ENCODE measurements at places on chromosomes 5 and 9.

DNA sequence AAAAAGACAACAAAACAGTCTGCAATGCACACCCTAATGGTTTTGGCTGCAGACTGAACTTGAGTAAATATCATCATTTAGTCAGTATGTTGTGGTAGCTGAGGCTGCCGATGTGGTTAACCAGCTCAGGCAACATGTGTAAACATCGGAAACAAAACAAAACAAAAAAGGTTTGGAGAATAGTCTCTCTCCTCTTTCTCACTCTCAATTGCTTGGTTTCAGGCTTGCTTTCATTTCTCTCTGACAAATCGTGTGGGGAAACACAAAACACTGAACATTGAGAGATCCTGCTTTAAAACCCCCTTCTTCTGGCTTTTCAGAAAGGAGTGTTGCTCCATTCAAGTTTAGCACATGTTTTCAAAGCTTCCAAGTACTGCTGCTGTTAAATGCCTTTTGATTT is 453.3 kb downstream of the BNC2 start:
- DNase-seq = peak; percentile 29

GRCh38 chr5:126373375-126374108 is 49.7 kb upstream of the GRAMD2B start:
- no peak for DNase-seq

GRCh38 chr5:172348084-172348483 is 64.5 kb upstream of the UBTD2 start:
- no peak for DNase-seq

- DNase-seq = no peak
Measured at GRCh38 chr9:130482463-130482862, 37.7 kb downstream of the ASS1 start.

DNA sequence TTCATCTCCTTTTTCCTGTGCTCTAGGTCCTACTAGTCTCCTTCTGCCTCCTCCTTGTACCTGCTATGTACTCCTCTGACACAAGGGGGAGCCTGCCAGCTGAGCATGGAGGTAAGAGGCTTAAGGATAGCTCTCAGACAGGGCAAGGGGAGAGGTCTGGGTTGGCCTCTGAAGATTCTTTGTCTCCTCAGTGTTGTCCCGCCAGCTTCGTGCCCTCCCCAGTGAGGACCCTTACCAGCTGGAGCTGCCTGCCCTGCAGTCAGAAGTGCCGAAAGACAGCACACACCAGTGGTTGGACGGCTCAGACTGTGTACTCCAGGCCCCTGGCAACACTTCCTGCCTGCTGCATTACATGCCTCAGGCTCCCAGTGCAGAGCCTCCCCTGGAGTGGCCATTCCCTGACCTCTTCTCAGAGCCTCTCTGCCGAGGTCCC is 3.8 kb downstream of the CREB3 start:
- peak; percentile 39 for DNase-seq

DNA sequence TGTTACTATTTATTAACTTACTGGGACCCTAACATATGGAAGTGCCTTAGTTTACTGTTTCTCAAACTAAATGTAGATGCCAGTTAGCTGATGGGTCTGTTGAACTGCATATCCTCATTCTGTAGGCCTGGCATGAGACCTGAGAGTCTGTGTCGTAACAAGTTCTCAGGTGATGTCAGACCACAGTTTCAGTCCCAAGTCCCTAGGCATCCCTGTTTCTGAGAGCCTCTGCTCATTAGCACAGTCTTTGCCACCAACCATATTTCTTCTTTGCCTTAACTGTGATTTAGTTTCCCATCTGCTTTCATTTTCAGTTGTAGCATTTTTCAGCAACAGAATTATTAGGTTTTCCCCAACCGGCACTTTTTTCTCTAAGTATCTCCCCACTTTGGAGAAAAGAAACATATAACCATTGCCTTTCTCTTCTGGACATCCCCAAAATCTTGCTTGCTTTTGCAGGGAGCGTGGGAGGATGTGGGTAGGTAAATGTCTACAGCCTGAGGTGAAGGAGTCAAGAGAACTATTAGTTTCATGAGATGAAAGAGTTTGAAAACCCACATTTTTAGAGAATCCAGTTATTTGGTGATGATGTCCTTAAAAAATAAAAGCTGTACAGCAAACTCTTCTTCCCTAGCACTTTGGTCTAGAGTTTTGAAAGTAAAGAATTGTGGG is 74.6 kb downstream of the NUDT12 start:
- DNase-seq = no peak

DNA sequence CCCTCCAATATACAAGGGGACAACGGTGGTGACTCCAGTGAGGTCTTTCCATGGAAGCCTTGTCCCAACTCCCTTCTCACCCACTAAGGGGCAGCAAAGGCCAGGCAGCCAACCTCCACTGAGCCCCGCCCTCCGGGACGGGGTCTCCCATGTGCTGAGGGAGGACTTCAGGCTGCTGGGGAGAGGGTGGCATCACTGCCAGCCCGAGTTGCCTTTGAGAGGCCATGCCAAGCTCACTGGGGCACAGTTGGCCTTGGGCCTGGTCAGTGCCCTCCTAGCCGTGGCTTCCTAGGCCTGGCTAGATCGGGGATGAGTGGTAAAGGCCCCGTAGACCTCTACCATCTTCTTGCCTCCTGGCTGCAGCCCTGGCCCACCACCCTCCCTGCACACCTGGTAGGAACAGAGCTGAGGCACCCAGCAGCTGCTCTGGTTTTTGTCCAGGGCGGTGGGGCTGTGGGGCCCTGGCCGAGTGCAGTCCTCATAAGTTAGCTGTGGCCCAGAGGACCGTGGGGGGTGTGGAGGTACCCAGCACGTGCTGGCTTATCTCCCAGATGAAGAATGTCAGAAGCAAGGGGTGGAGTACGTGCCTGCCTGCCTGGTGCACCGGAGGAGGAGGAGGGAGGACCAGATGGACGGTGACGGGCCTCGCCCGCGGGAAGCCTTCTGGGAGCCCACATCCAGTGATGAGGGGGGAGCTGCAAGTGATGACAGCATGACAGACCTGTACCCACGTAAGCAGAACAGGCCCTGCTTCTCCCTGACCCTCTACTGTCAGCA is 3.2 kb downstream of the SURF2 start:
- DNase-seq = no peak

- no peak for DNase-seq
Measured at GRCh38 chr5:125778791-125779190, 644.4 kb upstream of the GRAMD2B start.

DNA sequence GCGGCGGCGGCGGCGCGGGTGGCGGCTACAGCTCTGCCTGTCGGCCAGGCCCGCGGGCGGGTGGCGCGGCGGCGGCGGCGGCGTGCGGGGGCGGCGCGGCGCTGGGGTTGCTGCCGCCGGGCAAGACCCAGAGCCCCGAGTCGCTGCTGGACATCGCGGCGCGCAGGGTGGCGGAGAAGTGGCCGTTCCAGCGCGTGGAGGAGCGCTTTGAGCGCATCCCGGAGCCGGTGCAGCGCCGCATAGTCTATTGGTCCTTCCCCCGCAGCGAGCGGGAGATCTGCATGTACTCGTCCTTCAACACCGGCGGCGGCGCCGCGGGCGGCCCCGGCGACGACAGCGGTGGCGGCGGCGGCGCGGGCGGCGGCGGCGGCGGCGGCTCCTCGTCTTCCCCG is 296 bp downstream of the ZSWIM6 start:
- DNase-seq = no peak

DNA sequence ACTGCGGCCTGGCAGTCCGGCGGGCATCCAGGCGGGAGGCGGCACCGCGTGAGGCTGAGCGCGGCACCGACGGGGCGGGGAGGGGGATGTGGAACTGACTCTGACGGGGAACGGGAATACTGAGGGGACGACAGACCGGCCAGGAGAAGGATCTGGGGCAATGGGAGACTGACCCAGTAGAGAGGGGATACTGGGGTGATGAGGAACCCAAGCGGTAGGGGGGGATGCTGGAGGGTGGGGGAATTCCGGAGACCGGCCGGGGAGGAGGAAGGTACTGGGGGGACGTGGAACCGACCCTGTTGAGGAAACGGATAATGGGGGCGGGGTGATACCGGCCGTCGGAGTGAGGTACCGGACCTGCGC is 423 bp downstream of the IPPK start:
- no peak for DNase-seq

- no peak for DNase-seq
Measured at GRCh38 chr9:127222388-127223095, 42.0 kb upstream of the GARNL3 start.

- no peak for DNase-seq
Measured at GRCh38 chr9:114119242-114120191, 20.4 kb upstream of the KIF12 start.

- no peak for DNase-seq
Measured at GRCh38 chr9:32344551-32345182, 39.8 kb upstream of the ACO1 start.

DNA sequence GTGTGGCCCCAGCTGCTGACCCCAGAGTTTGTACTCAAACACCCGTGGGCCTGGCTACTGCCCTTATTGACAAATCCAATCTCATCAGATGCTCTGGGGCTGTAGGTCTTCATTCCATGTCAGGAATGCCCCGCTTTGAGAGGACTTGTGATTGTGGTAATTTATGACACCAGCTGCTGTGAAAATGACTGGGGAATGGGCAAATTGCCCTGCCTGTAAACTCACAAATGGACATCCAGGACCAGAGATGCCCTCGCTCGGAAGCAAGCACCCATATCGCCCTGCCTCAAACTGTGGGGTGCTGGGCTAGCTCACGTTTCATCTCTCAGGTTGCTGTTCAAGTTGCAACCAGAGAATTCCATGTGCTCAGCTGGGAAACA is 225.9 kb upstream of the MAP3K1 start:
- DNase-seq = no peak

GRCh38 chr9:113454914-113455761 is 8.4 kb upstream of the RGS3 start:
- DNase-seq = no peak

- no peak for DNase-seq
Measured at GRCh38 chr9:134144801-134145200, 8.9 kb downstream of the WDR5 start.

- DNase-seq = no peak
Measured at GRCh38 chr9:113482991-113483675, 19.6 kb downstream of the RGS3 start.

GRCh38 chr9:75914002-75914401 is 23.5 kb downstream of the PCSK5 start:
- no peak for DNase-seq

DNA sequence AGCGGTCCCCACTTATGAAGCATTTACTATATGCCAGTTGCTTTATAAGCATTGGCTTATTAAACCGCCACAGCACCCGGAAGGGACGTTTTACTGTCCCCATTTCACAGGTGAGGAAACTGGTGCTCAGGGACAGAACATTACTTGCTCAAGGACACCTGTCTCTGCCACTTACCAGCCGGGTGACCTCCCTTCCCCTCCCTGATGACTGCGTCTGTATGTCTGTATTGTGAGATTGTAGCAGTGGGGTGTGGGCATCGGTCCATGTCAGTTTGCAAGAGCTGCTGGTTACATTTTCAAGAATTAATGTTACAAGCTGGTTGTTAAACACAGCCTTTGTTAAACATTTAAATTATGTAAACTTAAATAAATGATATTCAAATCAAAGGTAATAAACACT is 77.6 kb upstream of the LMX1B start:
- no peak for DNase-seq

DNA sequence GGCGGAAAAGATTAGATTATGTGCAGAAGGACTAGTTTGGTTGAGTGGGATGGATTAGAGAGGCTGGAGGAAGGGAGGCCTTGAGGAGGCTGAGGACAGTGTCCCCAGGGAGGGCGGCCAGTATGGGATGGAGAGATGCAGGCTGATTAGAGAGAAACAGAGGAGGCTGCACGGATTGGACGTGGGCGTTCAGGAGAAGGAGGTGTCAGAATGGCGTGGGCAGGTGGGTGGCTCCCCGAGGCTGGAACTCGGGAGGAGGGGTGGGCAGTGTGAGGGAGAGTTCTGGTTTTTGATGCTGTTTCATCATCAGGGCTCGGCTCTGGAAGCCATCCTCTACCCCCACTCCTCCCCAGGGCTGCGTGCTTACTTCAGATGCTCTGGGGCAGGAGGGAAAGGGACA is 13.0 kb downstream of the CDHR2 start:
- DNase-seq = no peak

DNA sequence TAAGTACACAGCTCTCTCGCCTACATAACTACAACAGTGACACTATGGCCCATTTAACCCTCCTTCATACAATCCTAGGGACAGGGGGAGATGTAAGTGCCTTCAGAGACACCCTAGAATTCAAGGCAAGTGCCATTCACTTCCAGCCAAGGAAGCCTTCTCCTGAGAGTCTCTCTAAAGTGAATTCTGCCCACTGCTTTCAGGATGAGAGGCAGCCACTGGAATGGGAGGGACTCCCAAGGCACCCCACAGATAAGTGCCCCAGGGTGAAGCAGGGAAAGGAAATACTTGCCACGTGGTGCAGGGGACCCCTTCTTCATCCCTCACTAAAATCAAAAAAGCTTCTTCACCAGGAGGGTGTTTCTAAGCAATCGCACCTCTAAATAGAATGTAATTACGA is 283.7 kb downstream of the ZNF608 start:
- DNase-seq = no peak

GRCh38 chr9:35422753-35423152 is 67.2 kb upstream of the RUSC2 start:
- DNase-seq = no peak

- no peak for DNase-seq
Measured at GRCh38 chr5:58860680-58861079, 277.8 kb downstream of the RAB3C start.

GRCh38 chr5:136249678-136250266 is 56.8 kb upstream of the SMIM32 start:
- peak; percentile 20 for DNase-seq

DNA sequence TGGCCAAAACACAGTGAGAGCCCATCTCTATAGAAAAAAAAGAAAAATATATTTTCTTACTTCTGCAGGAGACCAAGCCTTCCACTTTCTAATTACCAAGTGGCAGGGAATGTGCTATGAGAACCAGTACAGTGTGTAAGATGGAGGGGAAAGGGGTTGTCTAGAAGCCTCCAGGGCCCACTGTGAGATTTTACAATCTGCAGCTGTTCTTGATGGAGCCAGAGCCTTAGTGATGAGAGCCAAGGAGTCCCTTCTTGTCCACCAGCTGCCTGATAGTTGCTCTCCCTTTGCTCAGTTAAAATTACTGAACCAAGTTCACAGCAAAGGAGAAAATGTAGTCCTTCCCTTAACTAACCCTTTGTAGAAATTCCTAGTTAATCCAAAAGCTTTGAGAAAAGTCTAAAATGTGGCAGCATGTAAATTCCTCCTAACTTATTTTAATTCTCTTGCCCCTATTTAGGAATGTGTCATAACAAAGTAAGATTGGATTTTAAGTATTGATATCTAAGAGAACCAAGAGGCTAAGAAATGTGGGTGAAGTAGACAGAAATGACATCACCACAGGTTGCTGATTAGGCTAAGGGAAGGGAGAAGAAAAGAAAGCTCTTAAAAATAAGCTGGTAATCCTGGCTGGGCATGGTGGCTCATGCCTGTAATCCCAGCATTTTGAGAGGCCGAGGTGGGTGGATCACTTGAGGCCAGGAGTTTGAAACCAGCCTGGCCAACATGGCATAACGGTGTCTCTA is 19.3 kb downstream of the SRP19 start:
- no peak for DNase-seq

- DNase-seq = no peak
Measured at GRCh38 chr5:76273206-76273885, 129.7 kb upstream of the IQGAP2 start.
